ENCODE measurements at places on chromosomes 2 and 18. TPM values are rescaled to one million over a fixed set of nuclear protein-coding genes. Genes with fewer than 3 reads are reported as not detected.

The ZNF397 gene
- 10.0 TPM for total RNA-seq

The MALL gene
- total RNA-seq: not detected

The SKOR2 gene
- not detected for total RNA-seq

The DPP4 gene
- total RNA-seq: 15.5 TPM

The SLC9A4 gene
- total RNA-seq: not detected

The SLC4A5 gene
- 7.8 TPM for total RNA-seq

The DES gene
- not detected for total RNA-seq

The ZNF385B gene
- total RNA-seq: not detected

The SERPINB11 gene
- not detected for total RNA-seq

The MAPK4 gene
- total RNA-seq: not detected

The GAD1 gene
- not detected for total RNA-seq

The ALK gene
- not detected for total RNA-seq

The TBR1 gene
- not detected for total RNA-seq

The MAP3K19 gene
- total RNA-seq: not detected

The ZNF236 gene
- 27.9 TPM for total RNA-seq

The GRB14 gene
- not detected for total RNA-seq

The ZNF532 gene
- total RNA-seq: 9.9 TPM

The RAX gene
- total RNA-seq: not detected
